ENCODE measurements at places on chromosomes 2 and 18.

DNA sequence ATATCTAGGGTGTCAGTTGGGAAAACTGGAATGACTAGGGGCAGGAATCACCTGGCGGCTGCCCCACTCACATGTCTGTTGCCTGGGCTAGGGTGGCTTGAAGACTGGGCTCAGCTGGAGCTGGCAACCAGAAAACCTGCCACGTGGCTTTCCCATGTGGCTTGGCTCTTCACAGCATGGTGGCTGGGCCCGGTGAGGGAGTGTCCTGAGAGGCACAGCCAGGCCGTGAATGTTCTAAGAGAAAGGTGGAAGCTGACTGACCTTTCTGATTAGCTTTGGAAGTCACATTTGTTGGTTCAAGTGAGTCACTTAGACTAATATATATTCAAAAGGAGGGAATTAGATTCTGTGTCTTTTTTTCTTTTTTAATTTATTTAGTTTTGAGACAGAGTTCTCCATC lies 22.7 kb downstream of the SP5 start:
- DNase-seq: no peak

GRCh38 chr2:162301151-162301804 lies 17.2 kb downstream of the IFIH1 start:
- no peak for DNase-seq

GRCh38 chr2:27086724-27087593 lies at the start of gene KHK:
KHK (plus strand) TSS chr2:27086772; CDS start chr2:27087260, 488 bp downstream.
- no peak for DNase-seq

DNA sequence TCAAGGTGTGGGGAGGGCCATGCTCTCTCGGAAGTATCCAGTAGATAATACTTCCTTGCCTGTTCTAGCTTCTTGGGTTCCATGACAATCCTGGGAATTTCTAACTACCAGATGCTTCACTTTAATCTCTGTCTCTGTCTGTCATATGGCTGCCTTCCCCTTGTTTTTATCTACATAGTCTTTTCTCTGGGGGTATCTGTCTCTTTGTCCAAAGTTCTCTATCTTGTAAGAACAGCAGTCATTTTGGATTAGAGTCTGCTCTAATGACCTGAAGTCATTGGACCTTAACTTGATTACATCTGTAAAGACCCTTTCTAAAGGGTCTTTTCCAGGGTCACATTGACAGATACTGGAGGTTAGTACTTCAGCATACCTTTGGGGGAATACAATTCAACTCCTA lies 11.4 kb upstream of the EPB41L5 start:
- no peak for DNase-seq

GRCh38 chr18:42614619-42615293 lies 500.7 kb downstream of the RIT2 start:
- DNase-seq: no peak

GRCh38 chr2:45788401-45788800 lies 136.9 kb downstream of the PRKCE start:
- no peak for DNase-seq

GRCh38 chr2:109538546-109538945 lies 75.2 kb downstream of the SEPTIN10 start:
- no peak for DNase-seq

DNA sequence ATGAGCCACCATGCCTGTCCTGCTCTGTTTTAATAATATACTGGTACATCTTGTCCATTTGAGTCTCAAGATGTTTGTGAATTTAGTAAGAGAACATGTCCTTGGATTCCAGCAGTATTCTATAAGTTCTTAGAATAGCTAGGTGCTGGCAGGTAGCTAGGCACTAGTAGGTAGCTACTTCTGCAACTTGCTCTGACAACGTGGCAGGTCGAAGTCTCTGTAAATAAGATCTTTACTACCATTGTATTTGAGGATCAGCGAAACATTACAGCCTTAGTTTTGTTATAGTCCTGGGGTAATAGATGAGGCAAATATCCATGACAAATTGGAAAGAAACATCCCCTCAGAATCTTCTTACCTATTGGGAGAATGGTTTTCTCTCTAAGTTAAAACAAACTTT lies 14.2 kb upstream of the PRELID3A start:
- DNase-seq: no peak

DNA sequence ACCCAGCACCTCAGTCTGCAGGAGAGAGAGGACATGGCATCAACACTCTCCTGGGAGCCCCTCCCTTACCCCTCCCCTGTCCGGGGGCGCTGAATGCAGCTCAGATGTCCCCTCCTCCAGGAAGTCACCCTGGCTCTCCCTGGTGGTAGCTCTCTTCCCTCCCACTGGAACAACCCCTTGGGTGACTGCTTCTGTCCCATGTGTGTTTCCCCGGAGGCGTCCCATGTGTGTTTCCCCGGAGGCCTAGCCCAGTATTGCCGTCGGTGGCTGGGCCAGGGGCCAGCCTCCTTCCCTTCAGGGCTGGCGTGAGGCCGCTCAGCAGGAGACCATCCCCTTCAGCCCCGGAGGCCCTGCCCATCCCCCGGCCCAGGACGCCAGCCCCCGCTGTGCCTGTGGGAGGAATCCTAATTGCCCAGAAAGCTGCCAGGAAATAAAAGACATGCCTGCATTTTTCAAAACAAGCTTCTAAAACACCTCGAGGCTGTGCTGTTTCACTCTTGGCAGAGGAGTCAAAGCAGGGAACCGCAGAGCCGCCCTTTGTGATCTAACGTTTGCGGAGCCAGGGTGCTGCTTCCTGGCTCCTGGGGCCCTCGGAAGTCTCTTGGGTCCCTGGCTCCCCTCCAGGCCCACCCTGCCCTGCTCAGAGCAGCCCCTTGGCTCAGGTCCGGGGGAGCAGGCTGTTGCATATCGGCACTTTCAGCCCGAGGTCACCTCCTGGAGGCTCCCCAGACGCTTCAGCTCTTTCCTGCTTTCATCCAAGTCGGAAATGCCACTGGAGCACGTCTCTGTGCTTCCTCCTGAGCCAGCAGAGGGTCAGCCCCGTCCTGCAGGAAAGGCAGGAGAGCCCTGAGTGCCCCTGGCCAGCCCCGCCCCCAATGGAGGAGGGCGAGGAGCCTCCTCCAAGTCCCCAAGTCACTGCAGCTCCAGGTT lies 11.4 kb downstream of the SNED1 start:
- no peak for DNase-seq

DNA sequence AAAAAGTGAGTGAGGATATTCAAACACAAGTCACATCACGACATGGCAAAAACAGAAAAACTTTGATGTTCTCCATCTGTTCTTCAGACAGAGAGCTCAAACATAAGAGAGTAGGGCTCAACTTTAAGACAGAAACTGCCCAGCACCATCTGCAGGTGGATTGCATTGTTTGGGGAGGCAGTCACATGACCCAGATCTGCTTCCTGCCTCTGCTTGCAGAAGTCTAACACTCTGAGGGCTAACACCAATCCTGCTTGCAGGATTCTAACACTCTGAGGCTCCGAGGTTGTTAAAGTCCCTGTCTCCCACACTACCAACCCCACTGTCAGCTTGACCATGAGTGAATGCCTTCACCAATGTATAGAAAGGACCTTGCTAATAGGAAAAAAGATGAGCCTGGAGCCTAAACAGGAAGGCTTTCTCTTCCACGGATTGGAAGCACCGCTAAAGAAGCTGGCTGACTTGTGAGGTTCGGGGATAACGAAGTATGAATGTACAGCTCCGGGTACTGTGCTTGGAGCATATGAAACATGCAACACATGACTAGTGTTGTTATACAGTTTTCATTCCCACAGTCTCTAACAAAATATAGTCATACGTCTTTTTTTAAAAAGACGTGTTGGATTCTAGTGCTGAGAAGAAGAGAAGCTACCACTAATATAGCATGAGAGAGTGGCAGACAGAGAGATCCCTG lies 176.6 kb upstream of the CREB1 start:
- DNase-seq: peak; percentile 57

GRCh38 chr2:16137080-16137755 lies 196.9 kb downstream of the MYCN start:
- no peak for DNase-seq

DNA sequence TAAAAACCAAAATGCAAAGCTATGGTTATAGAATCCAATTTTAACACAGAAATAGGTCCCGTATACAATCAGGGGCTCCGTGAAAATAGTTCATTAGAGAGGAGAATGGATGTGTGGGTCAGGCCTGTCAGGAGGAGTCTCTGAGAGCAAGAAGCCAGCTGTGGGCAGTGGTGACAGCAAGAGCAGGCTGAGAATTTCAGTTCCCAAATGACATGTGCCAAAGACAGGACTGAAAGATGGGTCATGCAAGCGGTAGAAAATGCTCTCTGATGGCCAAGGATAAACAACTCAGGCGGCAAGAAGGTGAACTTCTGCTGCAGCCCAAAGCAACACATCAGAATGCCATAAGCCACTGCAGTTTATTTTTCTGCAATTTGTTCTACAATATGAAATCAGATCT lies 100.4 kb downstream of the CCDC141 start:
- no peak for DNase-seq

DNA sequence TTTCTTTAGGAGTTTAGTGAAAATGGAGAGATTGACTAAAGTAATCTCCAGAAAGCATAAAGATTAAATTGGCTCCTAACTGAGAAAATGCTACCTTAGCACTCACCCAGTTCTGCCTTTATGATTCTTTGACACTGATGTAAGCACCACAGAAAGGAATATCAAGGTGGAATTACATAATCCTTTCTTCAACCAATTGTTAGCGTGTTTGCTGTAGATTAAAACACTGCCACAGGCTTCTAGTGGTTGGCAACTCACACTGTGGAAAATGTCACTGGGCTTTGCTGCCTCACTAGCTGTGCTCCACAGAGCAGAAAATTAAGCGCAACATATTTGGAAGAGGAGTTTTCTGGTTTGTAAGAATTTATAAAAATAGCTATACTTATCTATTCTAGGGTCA lies 104.1 kb downstream of the DLGAP1 start:
- no peak for DNase-seq
